GM19239 (cell line): ENCODE measurements at places on chromosomes 3 and 15.

- no peak for DNase-seq
Measured at GRCh38 chr3:135453326-135453725, 512.2 kb upstream of the PPP2R3A start.

GRCh38 chr3:51591231-51591630, 52.7 kb downstream of the RAD54L2 start:
- DNase-seq: no peak

DNA sequence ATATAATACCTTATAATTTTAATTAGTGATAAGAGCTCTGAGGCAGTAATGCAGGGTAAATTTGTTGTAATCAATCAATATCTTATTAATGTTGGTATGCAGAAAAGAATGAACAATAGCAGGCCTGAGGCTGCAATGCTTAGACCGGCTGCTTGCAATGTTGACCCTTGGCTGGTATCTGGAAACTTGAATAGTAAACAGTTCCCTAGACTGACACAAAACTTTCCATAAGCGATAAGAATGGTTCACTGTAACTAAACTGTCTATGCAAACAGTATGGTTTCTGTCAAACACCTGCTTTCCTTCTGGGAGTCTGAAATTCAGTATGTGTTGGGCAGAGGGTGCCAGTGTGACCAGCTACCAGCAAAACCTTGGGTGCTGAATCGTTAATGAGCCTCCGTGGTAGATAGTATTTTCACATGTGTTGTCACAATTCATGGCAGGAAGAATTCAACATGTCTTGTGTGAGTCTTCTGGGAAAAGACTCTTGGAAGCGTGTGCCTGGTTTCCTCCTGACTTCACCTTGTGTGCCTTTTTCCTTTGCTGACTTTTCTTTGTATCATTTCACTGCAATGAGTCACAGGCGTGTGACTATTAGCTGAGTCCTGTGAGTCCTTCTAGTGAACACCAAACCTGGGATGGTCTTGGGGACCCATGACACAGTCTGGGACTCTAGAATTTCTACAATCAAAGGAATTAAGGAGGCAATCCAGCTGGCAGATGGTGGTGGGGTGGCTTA, 30.7 kb upstream of the CLRN1 start:
- DNase-seq: no peak

- no peak for DNase-seq
Measured at GRCh38 chr3:55795296-55795695, 308.2 kb upstream of the WNT5A start.

DNA sequence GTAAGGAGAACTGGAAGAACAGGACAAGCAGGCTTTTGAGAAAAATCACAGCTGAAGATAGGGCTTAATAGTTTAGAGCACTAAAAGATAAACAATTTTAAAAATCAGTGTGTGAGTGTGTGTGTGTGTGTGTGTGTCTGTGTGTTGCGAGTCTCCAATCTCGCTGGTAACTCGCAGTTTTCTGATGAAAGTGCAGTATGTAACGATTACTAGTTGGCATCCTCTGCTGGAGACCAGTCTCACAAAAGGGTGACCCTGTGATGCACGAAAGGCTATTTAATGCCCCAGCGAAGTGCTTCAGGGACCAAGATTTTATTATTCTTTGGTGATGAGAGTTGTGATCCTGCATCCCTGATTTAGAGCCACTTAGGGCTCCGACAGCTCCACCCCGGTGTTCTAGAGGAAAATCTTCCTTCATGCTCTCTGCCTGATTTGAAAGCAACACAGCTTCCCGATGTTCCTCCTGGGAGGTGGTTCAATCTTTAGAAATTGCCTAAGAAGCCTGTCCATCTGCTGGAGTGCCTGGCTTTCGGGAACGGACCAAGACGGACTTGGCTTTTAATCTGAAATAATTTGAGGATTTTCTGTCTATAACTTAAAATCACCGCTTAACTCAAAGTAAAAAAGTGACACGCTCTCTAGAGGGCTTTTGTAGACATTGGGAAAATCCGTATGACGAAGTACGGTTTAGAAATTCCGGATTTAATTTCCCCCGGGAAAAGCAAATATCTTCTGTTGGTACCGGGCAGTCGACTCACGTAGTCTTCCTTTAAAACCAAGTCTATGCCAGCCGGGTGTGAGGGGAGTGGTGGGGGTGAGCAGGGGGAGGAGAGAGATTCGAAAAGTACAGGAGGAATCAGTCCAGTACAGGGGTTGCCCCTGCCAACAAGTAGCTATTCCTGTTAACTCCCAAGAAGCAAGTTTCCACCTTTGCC, 1.1 kb upstream of the ALCAM start:
- no peak for DNase-seq

- DNase-seq: no peak
Measured at GRCh38 chr3:150150633-150151032, 179.9 kb upstream of the PFN2 start.

- DNase-seq: no peak
Measured at GRCh38 chr3:127625821-127626220, 3.2 kb upstream of the PODXL2 start.

GRCh38 chr3:133967992-133968892, 61.5 kb downstream of the SLCO2A1 start:
- DNase-seq: no peak

GRCh38 chr15:41407341-41407740, 5.0 kb upstream of the NDUFAF1 start:
- DNase-seq: no peak
